ENCODE measurements at places on chromosomes 1 and 21.

DNA sequence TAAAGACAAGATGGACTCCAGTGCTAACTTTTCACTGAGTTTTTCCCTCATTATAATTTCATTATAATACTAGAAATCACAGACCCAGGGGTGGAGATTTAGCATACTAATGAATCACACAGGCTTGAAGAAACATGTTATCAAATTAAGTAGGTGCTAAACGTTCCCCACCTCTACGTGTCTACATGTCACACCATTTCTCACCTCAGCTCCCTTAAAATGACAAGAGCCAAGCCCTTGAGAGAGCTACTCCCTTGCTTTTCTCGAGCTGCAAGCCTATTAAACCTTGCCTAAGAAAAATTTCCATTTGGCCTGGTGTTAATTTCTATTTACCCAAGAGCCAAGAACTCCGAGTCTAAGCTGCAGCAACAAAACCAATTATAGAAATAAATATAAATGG lies 396.3 kb upstream of the NEGR1 start:
- no peak overlapping the region for H3K4me3 ChIP-seq
- H3K36me3 ChIP-seq: no peaks in the 10 kb centered on the region
- DNase-seq: no peak
- H3K27me3 ChIP-seq: no peaks in the 10 kb centered on the region
- H3K4me1 ChIP-seq: no peaks in the 10 kb centered on the region
- H3K27ac ChIP-seq: no peak overlapping the region

- H3K4me1 ChIP-seq: no peaks in the 10 kb centered on the region
- H3K27ac ChIP-seq: no peak overlapping the region
- no peak for DNase-seq
- H3K27me3 ChIP-seq: no peaks in the 10 kb centered on the region
Observed at GRCh38 chr1:52192436-52192835, 50.5 kb downstream of the ZFYVE9 start.

DNA sequence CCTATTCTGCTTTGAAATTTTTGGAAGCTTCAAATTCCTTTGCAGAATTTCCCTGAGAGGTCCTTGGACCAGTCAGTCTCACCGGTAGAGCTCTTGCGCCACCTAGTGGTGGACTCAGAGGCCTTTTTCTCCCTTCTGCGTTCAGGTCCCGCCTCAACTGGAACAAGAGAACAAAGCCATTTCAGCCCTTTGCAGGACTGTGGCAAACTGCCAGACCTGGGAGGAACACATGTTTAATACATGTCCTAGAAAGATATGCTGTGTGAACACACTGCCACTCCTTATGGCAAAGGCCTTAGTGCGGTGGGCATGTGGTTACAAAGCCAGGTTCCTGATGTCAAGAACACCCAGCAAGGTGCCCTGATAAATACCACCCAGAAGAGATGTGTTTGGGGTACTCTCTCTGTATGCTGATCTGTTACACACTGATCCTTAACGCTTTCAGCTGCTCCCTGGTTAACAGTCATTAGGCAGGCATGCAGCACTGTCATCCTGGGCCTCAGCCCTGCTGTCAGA lies 82.2 kb upstream of the SSX2IP start:
- H3K4me1 ChIP-seq: no peaks in the 10 kb centered on the region
- H3K27me3 ChIP-seq: peaks cover 2% of the 10 kb centered on the region
- DNase-seq: peak; percentile 81
- H3K36me3 ChIP-seq: no peaks in the 10 kb centered on the region

DNA sequence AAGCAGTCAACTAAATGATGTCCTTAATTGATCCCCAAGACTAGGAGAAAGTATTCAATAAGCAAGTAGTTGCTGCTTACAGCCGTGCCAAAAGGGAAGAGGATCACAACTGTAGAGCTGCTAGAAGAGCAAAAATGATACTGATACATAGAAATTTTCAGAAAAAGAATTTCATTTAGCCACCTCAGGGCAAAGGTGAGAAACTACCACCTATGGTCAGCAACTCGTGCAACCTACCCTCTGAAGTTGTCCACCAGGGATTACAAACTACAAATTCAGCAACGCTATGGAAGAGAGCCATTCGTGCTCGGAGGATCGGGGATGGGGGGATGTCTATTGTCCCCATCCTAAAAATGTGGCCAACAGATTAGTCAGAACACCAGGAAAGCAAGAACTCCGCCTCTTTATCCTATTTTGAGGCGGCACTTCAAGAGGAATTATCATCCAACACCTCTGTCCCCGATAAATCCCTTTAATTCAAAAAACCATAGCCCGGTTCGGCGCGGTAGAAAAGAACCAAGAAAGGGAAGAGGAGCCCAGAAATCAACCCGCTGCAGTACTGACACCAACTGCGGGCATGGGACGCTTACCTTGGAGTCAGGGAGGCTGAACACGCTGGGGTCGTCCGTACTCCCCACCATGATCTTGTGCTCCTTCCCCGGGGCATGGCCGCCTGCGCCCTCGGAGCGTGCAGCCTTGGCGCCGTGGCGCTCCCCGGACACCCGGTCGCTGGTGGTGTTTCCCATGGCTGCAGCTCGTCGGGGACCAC lies 687 bp downstream of the PRKAB2 start:
- no peaks in the 10 kb centered on the region for H3K27me3 ChIP-seq
- peaks cover 38% of the 10 kb centered on the region for H3K4me1 ChIP-seq
- no peak for DNase-seq
- peaks cover 19% of the 10 kb centered on the region for H3K36me3 ChIP-seq
- H3K4me3 ChIP-seq: peak overlapping the region; percentile 98

DNA sequence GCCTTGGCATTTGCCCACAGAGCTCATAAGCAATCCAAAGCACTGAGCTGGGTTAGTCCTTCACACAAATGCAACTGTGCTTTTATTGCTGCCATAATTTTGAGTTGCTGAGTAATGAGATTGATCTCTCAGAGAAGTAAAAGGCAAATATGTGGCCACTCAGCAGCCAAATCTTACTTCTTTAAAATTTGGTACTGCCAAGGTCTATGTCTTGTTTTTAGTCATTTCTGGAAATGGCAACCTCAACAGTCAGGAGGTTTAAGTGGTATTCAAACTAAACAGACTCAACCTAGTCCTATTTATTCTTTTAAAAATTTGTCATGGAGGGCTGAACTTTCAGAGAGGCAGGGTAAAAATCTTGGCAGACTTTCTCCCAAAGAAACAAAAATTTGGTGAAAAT lies 216.4 kb upstream of the GJB5 start:
- peaks cover 18% of the 10 kb centered on the region for H3K27me3 ChIP-seq
- no peak overlapping the region for H3K27ac ChIP-seq
- DNase-seq: no peak
- H3K4me1 ChIP-seq: no peaks in the 10 kb centered on the region
- H3K36me3 ChIP-seq: no peaks in the 10 kb centered on the region
- H3K4me3 ChIP-seq: no peak overlapping the region

DNA sequence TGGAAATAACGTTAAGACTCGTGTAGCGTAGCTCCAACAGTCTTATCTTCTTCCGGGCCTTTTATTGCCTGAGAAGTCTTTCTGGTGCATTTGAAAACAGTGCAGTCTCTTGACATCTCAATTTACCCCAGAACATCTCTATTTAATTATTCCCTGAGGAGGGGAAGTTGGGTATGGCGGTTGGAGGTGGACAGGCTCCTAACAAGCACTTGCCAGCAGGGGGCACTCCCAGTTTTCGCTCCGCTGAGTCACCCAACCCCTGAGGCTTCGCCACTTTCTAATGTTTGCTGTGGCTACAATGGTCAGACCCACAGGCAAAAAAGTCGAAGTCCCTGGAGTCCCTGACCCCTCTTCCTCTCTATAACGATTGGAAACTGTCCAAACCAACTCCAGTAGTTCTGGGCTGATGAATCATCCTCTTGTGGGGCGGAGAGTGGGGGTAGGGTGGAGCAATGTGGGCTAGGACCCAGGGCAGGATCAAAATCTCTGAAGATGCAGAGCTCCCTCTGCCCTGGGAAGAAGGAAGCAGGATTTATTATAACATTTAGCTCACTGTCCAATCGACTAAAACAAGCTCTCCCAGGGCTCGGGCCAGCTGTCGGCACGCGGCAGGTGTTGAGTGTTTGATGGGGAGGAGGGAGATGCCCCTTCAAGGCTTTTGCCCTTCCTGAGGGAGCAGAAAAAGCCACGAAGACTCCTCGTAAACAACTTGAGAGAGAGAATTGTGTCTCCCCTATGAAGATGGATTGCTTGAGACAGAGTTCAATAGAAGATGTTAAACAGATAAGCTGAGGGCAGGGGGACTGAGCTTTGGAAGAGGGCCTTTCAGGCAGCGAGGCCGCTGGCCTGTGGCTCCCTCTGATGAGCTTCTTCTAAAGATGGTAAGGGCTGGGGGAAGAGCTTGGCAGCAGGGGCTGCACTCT lies 85.7 kb downstream of the BRINP2 start:
- no peaks in the 10 kb centered on the region for H3K4me1 ChIP-seq
- H3K27ac ChIP-seq: no peak overlapping the region
- H3K27me3 ChIP-seq: no peaks in the 10 kb centered on the region
